Stimulated activated CD4-positive, alpha-beta T cell treated with anti-CD3 and anti-CD28 coated beads, Interleukin-1b, Interleukin-23, amount 100 ng/mL, for 1 hour (primary cell): ENCODE measurements at places on chromosomes 2 and 18.

GRCh38 chr18:36141576-36141975, 11.9 kb downstream of the ELP2 start:
- DNase-seq = no peak

GRCh38 chr2:232857158-232857563, 12.9 kb upstream of the SNORC start:
- no peak for DNase-seq

DNA sequence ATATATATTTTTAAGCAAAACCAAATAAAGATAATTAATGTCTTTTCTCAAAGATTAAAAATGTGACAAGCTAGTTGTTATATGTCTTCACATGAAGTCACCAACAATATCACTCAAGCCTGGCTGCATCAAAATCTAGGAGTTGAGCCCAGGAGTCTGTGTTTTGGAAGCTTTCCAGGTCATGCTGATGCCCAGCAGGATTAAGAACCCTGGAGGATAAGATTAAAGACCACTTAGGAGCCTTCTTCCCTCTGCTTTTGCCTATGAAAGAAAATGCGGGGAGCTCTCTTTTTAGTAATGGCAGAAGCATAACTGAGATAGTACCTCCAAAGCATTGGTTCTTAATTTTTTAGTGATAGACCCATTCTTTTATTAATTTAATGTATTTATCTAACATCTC, 157.4 kb downstream of the ASXL3 start:
- no peak for DNase-seq

GRCh38 chr18:79361766-79362522, 33.8 kb upstream of the NFATC1 start:
- no peak for DNase-seq

- DNase-seq = no peak
Observed at GRCh38 chr2:197108758-197109157, 182.3 kb upstream of the PGAP1 start.

GRCh38 chr2:140814141-140814540, 1316.7 kb downstream of the LRP1B start:
- DNase-seq = no peak

GRCh38 chr2:19600506-19600905, 242.1 kb upstream of the OSR1 start:
- no peak for DNase-seq

DNA sequence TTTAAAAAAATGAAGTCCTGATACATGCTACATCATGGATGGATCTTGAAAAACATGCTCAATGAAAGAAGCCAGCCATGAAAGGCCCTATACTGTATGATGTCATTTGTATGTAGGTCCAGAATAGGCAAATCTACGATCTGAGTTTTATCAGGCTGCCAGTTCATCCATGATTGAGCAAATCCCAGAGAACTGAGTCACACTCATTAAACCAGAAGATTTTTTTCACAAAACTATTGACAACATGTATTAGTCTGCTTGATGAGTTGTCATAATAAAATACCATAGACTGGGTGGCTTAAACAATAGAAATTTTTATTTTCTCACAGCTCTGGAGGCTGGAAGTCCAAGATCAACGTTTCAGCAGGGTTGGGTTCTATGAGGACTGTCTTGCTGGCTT, 130.7 kb downstream of the MREG start:
- no peak for DNase-seq

GRCh38 chr2:193668557-193669323, 1474.0 kb upstream of the TMEFF2 start:
- no peak for DNase-seq

DNA sequence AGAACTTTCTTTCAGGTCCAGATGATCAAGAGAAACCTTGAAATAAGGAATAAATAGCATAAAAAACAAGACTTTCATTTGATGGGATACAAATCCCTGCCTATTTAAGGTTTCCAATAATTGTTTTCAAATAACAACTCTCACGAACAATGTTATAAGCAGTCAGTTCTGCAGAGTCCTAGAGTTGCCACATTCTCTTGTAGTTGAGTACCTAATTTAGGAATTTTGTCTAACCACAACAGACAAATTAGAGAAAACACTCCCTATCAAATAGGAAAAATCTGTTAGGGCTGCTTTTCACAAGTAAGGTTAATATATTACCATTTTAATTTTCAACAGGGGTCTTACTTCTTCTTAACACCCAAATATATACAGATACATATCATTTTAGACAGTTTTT, 130.1 kb upstream of the CDH20 start:
- no peak for DNase-seq

- DNase-seq = no peak
Observed at GRCh38 chr2:181264001-181264400, 193.2 kb upstream of the ITGA4 start.

DNA sequence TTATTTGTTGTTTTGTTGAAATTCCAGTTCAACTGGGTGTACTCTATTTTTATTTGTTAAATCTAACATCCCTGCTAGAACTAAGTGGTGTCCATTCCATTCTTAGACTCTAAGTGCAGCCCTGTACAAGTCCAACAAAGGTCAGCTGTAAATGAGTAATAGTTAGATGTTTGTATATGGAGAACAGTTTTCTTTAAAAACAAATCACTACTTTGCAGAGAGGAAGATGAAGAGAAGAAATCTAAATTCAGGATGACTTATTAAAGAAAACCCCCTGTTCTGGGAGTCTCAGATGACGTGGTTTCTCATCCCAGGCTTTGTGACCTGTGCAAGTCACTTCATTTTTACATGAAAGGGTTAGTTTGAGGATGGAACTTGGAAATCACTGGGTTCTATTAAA, 57.9 kb downstream of the GALNT14 start:
- no peak for DNase-seq

DNA sequence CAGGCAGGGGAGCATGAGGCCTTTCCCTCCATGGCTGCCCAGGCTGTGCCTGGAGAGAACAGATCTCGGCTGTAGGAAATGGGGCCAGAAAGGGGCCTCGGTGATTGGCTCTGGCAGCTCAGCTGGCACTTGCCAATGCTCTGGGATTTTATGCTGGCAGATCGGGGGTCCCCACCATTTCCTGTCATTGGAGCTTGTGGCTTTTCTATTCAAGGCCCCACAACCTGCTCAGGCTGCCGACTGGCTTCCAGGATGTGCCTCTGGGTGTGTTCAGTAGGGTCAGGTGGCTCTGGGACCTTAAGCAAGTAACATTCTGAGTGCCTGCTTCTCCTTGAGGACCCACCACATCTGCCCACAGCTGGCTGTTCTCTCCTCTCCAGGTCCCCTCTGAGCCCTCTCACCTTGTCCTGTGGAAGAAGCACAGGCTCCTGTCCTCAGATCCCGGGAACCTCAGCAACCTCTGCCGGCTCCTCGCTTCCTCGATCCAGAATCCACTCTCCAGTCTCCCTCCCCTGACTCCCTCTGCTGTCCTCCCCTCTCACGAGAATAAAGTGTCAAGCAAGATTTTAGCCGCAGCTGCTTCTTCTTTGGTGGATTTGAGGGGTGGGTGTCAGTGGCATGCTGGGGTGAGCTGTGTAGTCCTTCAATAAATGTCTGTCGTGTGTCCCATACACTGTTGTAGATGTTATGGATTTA, 4.2 kb downstream of the GNLY start:
- DNase-seq = no peak

GRCh38 chr2:170006587-170007325, 171.2 kb upstream of the MYO3B start:
- no peak for DNase-seq

- DNase-seq = no peak
Observed at GRCh38 chr2:48278590-48278989, 251.4 kb upstream of the STON1 start.

DNA sequence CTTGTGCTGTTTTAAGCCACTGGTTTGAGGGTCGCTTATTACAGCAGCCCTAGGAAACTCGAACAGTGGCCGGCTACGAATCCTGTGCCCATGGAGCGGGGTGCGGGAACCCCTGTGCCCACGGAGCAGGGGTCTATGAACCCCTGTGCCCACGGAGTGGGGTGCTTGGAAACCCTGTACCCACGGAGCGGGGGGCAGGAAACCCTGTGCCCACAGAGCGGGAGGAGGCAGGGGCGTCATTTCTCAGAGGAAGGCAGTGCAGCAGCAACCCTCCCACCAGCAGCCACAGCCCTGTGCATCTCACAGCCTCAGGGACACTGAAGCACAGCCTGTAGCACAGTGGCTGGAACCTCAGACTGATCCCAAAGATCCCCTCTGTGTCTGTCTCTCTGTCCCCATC, 34.2 kb upstream of the GPC1 start:
- DNase-seq = no peak

DNA sequence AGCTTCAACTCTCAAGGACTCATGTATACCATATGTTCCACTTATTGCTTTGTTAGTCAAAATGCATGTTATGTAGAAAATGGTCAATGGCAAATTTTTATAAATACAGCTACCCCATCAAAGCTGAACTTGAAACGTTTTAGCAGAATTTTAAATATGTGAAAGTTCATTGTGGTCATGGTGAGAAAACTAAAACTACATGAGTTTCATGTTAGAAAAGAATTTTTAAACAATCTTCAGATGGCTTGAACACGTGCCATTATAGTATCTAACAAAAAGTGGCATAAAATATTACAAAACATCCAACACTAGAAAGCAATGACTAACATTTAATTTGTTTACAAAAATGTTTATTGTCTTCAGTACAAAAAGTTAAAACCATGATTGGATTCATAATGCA, 246.0 kb upstream of the KCNJ3 start:
- no peak for DNase-seq

GRCh38 chr2:39487398-39488250, 50.5 kb upstream of the MAP4K3 start:
- no peak for DNase-seq
